ENCODE measurements at places on chromosomes 5 and 9.

DNA sequence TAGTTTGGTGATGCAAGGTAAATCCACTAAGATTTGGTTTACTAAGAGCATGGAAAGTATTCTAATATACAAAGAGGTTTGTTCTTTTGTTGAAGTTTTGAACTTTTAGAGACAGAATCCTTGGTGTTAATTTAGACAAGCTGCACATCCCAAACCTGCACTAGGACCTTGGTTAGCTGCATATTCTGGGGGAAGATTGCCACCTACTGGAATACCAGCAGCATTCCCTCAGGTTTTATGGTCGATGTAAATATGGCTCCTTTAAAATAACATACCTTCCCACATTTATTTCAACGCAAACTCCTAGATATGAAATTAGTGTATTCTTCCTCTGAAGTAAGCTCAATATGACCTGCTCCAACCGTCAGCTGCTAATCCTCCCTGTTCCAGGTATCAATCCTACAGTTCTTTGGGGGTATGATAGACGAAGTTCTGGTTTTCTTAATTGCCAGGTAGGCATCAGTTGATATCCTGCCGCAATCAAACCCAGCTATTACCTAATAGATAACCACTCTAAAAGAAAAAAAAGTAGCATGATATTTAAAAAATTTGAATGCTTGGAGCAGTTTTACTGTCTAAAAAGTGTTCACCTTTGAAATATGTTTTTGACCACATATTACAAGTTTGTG is 624.1 kb downstream of the ISL1 start:
- DNase-seq, result no peak
- no peaks in the 10 kb centered on the region for H3K36me3 ChIP-seq
- no peaks in the 10 kb centered on the region for H3K27me3 ChIP-seq

GRCh38 chr9:136291306-136292025 is 12.4 kb downstream of the CCDC187 start:
- H3K27me3 ChIP-seq, result no peaks in the 10 kb centered on the region
- DNase-seq, result no peak
- H3K4me3 ChIP-seq, result no peak overlapping the region
- H3K4me1 ChIP-seq, result no peaks in the 10 kb centered on the region

GRCh38 chr9:121239071-121239470 is 28.9 kb upstream of the GSN start:
- no peak overlapping the region for H3K27ac ChIP-seq
- no peak for DNase-seq
- peaks cover 9% of the 10 kb centered on the region for H3K27me3 ChIP-seq

- H3K27ac ChIP-seq, result no peak overlapping the region
- peaks cover 9% of the 10 kb centered on the region for H3K27me3 ChIP-seq
- no peak overlapping the region for H3K4me3 ChIP-seq
- H3K4me1 ChIP-seq, result no peaks in the 10 kb centered on the region
- H3K36me3 ChIP-seq, result no peaks in the 10 kb centered on the region
- no peak for DNase-seq
Observed at GRCh38 chr9:127211983-127212382, 52.6 kb upstream of the GARNL3 start.

DNA sequence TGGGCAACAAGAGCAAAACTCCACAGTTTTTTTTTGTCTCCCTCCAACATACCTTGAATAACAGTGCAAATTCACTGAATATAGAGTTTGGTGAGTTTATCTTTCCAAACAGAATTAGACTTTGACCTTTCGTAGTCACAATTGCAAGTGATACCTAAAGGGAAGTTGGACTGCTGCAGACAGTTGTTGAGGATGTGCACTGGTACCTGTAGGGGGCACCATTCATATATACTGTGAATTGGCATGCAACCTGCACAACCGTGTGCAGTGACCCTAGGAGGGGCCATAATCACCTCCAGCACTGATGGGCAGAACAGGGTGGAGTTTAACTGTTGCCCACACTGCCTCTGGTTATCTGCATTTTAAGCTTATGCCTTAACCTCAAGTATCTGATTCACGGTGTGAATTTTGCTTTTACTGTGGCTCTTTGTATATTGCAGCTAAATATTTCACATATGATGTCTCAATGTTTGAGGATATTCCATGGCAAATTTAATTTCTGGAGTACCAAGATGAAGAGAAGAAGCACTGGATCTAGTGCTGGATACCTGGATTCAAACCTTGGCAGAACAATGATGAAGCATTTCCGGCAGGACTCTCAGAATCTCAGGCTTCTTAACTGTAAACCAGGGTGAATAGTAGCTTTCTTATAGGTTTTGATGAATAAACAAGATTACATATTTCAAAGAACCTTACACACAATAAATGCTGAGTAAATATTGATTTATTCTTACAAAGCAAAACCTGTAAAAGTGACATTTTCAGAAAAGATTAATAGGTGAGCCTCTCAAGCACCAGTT is 144.3 kb downstream of the ACTBL2 start:
- no peaks in the 10 kb centered on the region for H3K36me3 ChIP-seq
- DNase-seq, result no peak
- no peak overlapping the region for H3K4me3 ChIP-seq
- no peaks in the 10 kb centered on the region for H3K4me1 ChIP-seq
- no peak overlapping the region for H3K27ac ChIP-seq
- H3K27me3 ChIP-seq, result peaks cover 4% of the 10 kb centered on the region

DNA sequence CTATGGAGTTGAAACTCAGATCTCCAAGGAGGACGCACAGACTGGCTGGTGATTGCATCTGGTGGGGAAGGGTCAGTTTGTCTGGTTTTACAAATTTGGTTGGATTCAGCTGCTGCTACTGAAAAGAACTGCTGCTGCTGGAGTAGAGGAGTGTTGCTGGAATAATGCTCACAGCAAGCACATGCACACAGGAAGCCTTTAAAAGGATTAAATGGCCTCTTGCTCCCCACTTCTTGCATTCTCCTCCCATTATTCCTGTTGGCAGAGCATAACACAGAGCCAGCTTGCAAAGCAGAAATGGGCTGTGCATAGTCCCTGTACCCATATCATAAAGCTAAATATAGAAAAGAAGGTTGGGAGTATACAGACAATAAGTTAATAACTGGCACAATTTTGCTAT is 16.6 kb downstream of the ZNF474 start:
- H3K4me1 ChIP-seq, result no peaks in the 10 kb centered on the region
- H3K27me3 ChIP-seq, result no peaks in the 10 kb centered on the region

DNA sequence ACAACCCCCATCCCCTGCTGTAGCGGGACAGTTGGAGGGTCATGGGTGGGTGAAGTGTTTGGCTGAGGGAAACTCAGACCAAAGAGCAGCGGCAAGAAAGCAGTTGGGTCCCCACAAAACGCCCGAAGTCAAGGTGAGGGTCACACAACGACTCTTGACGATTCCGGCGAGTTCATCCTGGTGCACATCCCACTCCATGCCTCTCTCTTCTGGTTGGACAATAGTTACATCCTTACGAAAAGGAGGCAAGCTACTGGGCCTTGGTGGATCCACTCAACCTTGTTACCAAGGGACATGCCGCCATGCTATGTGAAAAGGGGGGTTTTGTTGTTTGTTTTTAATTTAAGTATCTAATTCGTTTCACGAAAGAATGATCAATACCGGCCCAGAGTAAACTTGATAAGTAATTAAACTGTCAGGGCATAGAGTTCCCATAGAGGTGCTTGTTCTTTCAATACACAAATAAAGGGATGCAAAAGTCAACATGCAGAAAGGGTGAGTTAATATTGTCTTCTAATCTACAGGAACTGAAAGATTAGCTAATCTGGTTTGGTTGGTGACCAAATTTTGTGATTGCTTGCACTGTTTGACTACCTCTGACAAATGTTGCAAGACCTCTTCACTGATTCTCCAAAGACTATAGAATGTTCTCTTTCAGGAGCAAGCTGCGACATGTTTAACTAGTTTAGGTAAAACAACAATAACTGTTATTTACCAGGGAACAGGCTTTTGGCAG is 732 bp upstream of the SMIM15 start:
- peak overlapping the region; percentile 92 for H3K27ac ChIP-seq
- H3K36me3 ChIP-seq, result peaks cover 39% of the 10 kb centered on the region
- peaks cover 40% of the 10 kb centered on the region for H3K4me1 ChIP-seq
- DNase-seq, result no peak

GRCh38 chr5:80816590-80816989 is 143.6 kb upstream of the RASGRF2 start:
- H3K27me3 ChIP-seq, result no peaks in the 10 kb centered on the region
- peaks cover 39% of the 10 kb centered on the region for H3K36me3 ChIP-seq
- peak overlapping the region; percentile 26 for H3K27ac ChIP-seq
- no peaks in the 10 kb centered on the region for H3K4me1 ChIP-seq
- H3K4me3 ChIP-seq, result no peak overlapping the region

GRCh38 chr5:83441747-83442146 is 29.8 kb upstream of the VCAN start:
- no peaks in the 10 kb centered on the region for H3K4me1 ChIP-seq
- no peak overlapping the region for H3K4me3 ChIP-seq
- peaks cover 5% of the 10 kb centered on the region for H3K27me3 ChIP-seq
- H3K27ac ChIP-seq, result no peak overlapping the region
- no peak for DNase-seq
- no peaks in the 10 kb centered on the region for H3K36me3 ChIP-seq

- H3K36me3 ChIP-seq, result no peaks in the 10 kb centered on the region
- no peaks in the 10 kb centered on the region for H3K4me1 ChIP-seq
- DNase-seq, result no peak
- no peaks in the 10 kb centered on the region for H3K27me3 ChIP-seq
- H3K4me3 ChIP-seq, result no peak overlapping the region
Observed at GRCh38 chr9:100992632-100993031, 35.9 kb upstream of the PLPPR1 start.

GRCh38 chr5:98458004-98458403 is 315.5 kb upstream of the RGMB start:
- no peak overlapping the region for H3K27ac ChIP-seq
- DNase-seq, result no peak
- H3K36me3 ChIP-seq, result no peaks in the 10 kb centered on the region
- no peaks in the 10 kb centered on the region for H3K4me1 ChIP-seq

DNA sequence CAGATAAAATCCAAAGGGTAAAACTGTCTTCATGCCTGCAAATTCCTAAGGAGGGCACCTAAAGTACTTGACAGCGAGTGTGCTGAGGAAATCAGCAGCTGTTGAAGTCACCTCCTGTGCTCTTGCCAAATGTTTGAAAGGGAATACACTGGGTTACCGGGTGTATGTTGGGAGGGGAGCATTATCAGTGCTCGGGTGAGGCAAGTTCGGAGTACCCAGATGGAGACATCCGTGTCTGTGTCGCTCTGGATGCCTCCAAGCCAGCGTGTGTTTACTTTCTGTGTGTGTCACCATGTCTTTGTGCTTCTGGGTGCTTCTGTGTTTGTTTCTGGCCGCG is 727 bp upstream of the ADRB2 start:
- H3K27ac ChIP-seq, result peak overlapping the region; percentile 75
- H3K36me3 ChIP-seq, result no peaks in the 10 kb centered on the region
- peak overlapping the region; percentile 89 for H3K4me3 ChIP-seq
- DNase-seq, result no peak
- peaks cover 34% of the 10 kb centered on the region for H3K4me1 ChIP-seq

DNA sequence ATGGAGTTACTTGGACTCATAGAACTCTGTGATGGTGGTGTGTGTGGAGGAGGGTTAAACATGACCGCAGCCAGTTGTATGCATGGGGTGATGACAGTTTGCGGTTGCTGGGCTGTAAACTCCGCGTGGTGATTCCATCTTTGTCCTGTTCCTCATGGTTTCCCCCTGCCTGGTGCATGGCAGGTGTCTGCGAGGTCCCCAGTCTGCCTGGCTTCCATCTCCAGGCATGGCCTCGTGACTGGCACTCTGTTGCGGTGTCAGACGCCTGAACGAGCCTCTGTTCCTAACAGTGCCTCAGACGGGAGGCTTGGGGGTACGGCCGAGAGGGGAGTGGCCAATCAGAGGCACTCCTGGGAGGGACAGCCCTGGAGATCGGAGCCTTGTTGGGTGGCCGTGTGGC is 33.9 kb upstream of the SH3PXD2B start:
- H3K4me3 ChIP-seq, result no peak overlapping the region
- DNase-seq, result no peak
- no peak overlapping the region for H3K27ac ChIP-seq
- H3K4me1 ChIP-seq, result no peaks in the 10 kb centered on the region
- H3K36me3 ChIP-seq, result no peaks in the 10 kb centered on the region

DNA sequence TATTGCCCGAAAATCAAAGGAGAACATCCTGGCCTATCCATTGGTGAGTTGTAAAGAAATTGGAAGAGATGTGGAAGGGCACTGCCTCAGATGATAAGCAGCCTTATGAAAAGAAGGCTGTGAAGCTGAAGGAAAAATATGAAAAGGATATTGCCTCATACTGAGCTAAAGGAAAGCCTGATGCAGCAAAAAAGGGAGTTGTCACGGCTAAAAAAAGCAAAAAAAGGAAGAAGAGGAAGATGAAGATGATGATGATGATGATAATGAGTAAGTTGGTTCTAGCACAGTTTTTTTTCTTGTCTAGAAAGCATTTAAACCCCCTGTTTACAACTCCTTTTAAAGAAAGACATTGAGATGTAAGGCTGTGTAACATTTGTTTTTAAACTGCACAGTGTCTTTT is 59.8 kb upstream of the ZBED3 start:
- no peaks in the 10 kb centered on the region for H3K36me3 ChIP-seq
- peaks cover 13% of the 10 kb centered on the region for H3K27me3 ChIP-seq
- H3K27ac ChIP-seq, result no peak overlapping the region

- no peaks in the 10 kb centered on the region for H3K4me1 ChIP-seq
- peaks cover 11% of the 10 kb centered on the region for H3K27me3 ChIP-seq
- H3K4me3 ChIP-seq, result no peak overlapping the region
- no peak overlapping the region for H3K27ac ChIP-seq
- no peaks in the 10 kb centered on the region for H3K36me3 ChIP-seq
Observed at GRCh38 chr5:149697001-149697400, 33.1 kb upstream of the PPARGC1B start.

Data from activated T-helper 1 cell treated with anti-CD3 and anti-CD28 coated beads, Interleukin-12 subunit alpha, Interleukin-12 subunit beta, Interleukin-2, Interleukin-4 antibody, amounts not matched to agents 30 ng/mL and 10 ng/mL and 1 ng/mL, durations not matched to agents 14 hours and 24 hours and 36 hours (primary cell).